ENCODE measurements at places on chromosomes 12 and 14.

DNA sequence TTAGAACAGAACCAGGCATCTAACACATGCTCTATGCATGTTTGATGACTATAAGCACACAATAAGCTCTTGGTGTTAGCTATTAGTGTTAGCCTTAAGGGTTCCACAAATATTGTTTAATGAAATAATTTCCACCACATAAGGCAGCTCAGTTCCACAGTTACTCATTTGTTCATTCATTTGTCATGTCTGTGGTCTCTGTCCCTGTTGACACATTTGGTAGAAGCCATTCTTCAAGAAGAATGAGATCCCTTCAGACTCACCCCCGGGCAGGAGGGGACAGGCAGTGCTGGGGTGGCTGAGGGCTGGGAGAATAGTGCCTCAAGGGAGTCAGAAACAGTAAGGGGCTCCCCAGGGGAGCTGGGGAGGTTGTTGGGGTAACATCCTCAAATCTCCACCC, 3.7 kb upstream of the FAIM2 start:
- DNase-seq = no peak

DNA sequence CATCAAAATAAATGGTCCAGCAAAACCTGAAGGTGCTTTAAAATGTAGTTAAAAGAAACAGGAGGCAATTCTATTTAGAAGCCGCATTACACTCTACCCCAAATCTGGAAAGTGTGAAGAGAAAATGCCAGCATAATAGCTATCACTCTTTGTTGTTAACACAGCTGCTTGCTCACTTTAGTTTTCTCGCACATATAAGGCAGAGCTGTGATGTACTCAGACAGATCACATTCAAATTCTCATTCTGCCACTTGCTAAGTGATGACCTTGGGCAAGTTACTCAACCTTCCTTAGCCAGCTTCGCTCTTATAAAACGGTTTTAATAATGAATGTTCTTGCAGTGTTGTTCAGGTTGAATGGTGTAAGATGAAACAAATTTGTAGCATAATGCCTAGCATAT, 56.0 kb upstream of the MGAT4C start:
- DNase-seq = no peak

- DNase-seq = no peak
These were observed 10.4 kb downstream of the CORO1C start for GRCh38 chr12:108720757-108721514.

DNA sequence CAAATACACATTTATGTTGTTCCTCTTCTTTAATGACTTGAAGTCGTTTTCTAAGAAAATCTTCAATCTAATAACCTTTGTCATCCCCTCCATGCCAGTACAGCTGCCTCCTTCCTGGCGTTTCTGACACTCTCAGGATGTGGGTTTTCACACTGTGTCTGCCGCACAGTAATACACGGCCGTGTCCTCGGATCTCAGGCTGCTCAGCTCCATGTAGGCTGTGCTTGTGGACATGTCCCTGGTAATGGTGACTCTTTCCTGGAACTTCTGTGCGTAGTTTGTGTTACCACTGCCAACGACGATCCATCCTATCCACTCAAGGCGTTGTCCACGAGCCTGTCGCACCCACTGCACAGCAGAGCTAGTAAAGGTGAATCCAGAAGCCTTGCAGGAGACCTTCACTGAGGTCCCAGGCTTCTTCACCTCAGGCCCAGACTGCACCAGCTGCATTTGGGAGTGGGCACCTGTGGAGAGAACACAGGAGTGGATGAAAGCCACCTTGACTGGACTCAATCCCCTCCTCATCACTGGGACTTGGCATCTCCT, 1095.9 kb downstream of the TMEM121 start:
- DNase-seq = no peak

DNA sequence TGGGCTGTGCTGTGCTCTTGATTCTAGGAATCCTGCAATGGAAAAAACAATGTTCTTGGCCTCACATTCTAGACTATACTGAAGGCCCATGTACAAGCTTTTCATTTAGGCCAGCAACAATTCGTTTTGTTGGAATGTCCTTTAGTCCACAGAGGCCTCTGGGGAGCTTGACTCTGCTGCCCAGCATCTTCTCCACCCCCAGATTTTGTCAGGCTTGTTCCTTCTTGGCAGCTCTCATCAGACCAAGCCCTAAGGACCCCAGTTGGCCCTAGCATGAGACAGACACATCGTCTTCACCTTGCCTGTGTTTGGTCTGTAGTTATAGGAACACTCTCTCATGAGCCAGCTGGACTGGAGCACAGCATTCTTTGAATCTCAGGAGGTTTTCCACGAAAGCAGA, 300.1 kb downstream of the VRK1 start:
- DNase-seq = no peak

GRCh38 chr12:55687746-55688145, 20.0 kb downstream of the ITGA7 start:
- no peak for DNase-seq
